Fibroblast of the aortic adventitia (primary cell): ENCODE measurements at places on chromosomes 2 and 18.
A peak's percentile ranks its signal among the peaks of the same experiment; 100 is the strongest.

- DNase-seq, result no peak
Measured at GRCh38 chr2:85409845-85410583, at the start of gene CAPG. CAPG (minus strand) TSS chr2:85410366; CDS start chr2:85402145, 8,221 bp downstream.

- no peak for DNase-seq
Measured at GRCh38 chr2:163011000-163011399, 172.4 kb upstream of the KCNH7 start.

GRCh38 chr2:203330434-203330833, 2.2 kb downstream of the ABI2 start:
- peak; percentile 66 for DNase-seq

DNA sequence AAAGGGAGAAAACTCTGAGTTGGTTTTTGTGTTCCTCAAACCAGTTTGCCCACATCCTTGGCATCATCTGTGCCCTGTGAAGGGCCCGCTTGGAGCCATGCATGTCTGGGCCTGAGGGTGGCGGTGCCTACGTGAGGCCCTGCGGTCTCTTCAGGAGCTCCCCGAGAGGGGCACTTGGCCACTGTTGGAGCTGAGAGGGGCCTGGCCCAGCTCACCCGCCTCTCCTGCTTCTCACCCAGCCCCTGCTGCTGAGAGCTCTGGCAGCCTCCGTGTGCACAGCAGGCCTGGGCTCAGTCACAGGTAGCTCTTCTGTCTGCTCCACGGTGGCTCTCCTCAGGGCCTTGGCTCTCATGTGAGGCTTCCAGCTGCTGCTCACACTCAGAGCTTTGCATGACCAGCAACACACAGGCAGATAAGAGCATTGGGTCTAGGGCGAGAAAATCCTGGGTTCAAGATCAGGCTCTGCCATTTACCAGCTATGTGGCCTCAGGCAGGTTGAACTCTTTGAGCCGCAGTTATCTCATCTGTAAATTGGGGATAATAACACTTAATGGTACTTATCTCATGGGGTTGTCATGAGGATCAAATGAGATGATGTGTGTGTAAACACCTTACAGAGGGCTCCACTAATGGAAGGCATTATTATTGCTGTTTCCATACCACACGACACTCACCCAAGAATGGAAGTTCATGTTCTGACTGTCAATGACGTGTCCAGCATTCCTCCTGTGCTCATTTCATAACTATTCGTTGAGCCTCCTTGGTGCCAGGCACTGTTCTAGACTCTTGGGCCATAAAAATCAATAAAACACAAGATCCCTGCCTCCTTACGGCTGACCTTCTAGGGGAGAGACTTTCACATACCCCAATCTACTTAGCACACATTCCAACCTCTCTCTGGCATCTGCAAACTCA, 41.6 kb upstream of the PLB1 start:
- no peak for DNase-seq

GRCh38 chr18:10228326-10228725, 226.1 kb upstream of the APCDD1 start:
- DNase-seq, result no peak

- no peak for DNase-seq
Measured at GRCh38 chr2:210262036-210262435, 36.8 kb upstream of the ACADL start.

GRCh38 chr2:205948883-205949282, 137.1 kb downstream of the INO80D start:
- DNase-seq, result no peak

- DNase-seq, result no peak
Measured at GRCh38 chr2:144372410-144373080, 147.4 kb downstream of the ZEB2 start.

DNA sequence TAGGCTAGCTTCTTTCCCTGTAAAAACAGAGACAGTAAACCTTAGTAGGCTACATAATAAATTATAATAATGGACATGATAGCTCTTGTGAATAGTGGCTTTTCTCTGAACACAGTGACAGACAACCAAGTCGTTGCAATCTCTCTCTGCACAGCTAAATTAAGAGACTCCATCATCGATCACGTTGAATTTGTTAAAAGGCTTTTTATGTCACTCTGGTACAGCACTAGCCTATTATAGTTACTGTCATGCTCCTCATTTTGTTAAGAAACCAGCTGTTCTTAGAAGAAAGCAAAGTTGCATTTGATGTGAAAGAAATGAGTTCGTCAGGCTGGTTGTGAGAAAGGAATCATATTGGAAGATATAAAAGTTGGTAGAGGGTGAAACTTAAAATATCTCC, 50.3 kb upstream of the ARHGAP28 start:
- DNase-seq, result no peak

DNA sequence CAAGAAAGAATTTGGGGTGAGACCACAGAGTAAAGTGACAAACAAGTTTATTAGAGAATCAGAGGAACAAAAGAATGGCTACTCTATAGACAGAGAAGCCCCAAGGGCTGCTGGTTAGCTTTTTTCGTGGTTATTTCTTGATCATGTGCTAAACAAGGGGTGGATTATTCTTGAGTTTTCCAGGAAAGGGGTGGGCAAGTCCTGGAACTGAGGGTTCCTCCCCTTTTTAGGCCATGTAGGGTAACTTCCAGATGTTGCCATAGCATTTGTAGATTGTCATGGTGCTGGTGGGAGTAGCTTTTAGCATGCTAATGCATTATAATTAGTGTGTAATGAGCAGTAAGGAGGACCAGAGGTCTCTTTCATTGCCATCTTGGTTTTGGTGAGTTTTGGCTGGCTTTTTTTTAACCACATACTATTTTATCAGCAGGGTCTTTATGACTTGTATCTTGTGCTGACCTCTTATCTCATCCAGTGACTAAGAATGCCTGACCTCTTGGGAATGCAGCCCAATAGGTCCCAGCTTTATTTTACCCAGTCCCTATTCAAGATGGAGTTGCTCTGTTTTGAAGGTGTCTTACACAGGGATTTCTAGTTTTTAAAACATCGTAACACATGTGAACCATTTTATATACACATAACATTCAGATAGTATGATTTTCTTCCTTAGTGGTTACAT, 77.8 kb downstream of the MYO1B start:
- no peak for DNase-seq

DNA sequence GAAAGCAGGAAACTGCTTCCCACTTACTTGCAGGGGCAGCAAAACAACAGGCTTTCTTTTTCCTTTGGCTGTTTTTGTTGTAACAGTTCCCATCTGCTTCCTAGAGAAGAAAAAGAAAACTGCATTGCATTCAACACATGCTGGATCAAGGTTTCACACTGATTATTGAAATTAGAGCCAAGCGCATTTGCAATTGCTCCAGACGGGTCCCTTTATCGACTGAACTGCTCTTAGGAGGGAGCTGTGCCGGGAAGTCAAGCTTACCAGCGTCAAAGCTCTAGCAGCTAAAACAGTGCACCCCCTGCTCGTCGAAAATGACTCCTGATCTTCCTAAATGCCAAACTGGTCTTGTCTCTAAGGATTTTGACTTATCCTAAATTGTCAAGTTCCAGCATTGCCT, 164.0 kb upstream of the SESTD1 start:
- DNase-seq, result no peak

DNA sequence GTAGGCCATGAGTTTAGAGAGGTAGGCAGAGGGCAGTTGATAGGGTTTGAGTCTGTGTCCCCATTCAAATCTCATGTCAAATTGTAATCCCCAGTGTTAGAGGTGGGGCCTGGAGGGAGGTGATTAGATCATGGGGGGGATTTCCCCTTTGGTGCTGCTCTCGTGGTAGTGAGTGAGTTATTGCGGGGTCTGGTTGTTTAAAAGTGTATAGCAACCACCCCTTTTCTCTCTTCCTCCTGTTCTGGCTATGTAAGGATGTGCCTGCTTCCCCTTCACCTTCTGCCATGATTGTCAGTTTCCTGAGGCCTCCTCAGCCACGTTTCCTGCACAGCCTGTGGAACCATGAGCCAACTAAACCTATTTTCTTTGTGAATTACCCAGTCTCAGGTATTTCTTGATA, 25.5 kb downstream of the MARCHF4 start:
- DNase-seq, result no peak

DNA sequence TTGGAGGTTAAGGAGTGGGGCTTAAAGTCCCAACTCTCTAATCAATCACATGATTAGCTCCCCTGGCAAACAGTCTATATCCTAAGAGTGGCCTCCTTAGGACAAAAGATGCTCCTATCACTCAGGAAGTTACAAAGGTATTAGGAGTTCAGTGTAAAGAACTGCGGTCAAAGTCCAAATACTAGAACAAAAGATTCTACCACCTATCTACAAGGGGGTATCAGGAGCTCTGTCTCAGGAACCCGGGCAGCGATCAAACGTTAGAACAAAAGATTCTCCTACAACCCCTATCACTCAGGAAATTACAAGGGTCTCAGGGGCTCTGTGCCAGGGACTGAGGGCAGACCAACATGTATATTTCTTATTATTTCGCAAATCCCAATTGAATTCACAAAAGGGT, 58.0 kb downstream of the DTNB start:
- DNase-seq, result no peak

GRCh38 chr18:62437235-62438017, 85.4 kb upstream of the ZCCHC2 start:
- peak; percentile 94 for DNase-seq

GRCh38 chr18:33901894-33902512, 322.7 kb downstream of the NOL4 start:
- DNase-seq, result no peak

- no peak for DNase-seq
Measured at GRCh38 chr2:174612970-174613369, 15.4 kb upstream of the WIPF1 start.

DNA sequence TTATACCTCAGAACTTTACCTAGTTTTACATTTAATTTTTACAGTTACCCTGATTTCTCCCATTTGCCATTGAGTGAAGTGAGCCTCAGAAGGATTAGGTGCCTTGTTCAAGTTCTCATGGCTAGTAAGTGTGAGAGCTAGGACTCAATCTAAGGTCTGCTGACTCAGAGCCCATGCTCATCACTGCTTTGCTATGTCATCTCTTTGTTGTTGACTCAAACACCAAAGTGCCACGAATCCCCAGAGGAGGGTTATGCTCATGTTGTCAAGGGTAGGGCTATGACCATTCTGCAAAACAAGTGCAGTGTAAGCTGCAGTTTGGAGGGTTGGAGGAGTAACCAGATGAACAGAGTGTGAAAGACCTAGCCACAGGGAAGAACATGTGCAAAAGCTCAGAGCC, 185.4 kb upstream of the SKOR2 start:
- no peak for DNase-seq

GRCh38 chr18:13471971-13472628, 253.5 kb downstream of the LDLRAD4 start:
- DNase-seq, result no peak

DNA sequence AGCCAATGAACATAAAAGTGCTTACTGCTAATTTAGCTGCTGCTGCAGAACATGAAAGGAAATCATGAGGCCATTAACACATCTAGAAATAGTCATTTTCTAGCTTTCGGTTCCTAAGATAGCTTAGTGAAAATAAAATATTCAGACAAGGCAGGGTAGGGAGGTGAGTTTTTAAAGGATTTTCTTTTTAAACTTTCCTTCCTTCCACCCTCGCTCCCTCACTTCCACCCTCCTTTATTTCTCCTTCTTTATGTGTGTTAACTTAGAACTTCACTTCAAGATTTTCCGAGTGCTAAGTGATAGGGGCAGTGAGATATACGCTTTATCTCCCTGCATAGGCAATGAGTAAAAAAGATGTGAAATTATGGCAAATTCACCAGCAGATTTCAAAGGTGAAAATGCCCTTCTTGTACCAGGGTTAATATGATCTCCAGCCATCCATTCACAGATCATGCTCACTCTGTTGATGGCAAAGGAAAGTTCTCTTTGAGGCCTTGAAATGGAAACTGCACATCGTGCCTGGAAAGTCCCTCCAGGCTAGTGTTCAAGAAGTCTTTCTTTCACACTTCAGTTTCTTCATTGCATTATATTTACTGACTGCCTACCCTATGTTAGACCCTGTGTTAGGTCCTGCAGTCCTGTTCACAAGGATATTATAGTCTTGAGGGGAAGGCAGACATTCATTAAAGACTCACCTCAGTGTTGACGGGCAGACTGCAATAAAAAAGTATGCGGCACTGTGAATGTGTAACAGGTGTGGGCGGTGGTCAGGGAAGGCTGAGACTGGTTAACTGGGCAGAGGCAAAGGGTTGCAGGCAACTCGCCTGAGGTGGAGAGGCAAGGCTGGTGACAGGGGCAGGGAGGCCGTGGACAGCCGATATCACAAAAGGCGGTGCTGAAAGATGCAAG, 200.8 kb downstream of the PLCL1 start:
- DNase-seq, result no peak

DNA sequence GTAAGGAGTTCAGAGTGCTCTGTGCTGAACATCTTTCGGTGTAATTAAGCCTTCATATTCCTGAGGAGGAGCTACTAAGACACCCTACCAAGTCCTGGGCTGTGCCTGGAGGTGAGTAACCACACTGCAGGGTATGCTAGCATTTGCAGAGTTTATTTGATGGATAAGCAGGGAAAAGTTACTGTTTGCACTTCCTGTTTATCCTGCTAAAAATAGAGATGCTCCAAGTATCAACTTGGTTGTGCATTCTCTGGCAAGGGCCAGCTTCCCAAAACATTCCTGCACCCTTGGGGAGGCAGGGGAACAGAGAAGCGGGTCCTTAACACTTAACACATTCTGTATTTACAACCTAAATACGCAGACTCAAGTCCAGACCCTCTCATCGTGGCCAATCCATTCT, 49.8 kb downstream of the PARD6G start:
- no peak for DNase-seq

DNA sequence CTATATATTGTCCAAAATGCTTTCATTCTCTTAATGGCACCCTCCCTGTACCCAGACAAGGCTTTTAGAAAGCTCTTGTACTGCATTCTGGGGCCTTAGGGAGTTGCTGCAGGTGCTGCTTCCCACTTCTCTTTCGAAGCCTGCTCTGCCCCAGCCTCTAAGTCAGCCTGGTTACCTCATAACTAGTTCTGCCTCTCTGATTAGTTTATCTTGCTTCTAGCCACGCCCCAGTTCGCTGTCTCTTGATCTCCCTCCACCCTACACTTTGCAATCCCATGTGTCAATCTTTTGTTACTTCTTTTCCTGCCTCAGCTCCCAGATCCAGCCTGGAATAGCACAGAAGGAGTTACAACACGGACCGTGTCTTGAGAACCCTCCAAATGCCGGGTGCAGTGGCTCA, 13.8 kb upstream of the NCOA1 start:
- DNase-seq, result no peak

DNA sequence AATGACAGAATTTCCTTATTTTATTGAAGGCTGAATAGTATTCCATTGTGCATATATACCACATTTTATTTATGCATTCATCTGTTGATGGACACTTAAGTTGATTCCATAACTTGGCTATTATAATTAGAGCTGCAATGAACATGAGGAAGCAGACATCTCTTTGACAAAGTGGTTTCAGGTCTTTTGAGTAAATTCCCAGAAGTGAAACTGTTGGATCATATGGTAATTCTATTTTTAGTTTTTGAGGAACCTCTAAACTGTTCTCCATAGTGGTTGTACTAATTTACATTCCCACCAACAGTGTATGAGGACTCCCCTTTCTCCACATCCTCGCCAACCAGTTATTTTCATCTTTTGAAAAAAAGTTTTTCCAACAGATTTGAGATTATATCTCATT, 77.5 kb downstream of the TMEM200C start:
- no peak for DNase-seq

DNA sequence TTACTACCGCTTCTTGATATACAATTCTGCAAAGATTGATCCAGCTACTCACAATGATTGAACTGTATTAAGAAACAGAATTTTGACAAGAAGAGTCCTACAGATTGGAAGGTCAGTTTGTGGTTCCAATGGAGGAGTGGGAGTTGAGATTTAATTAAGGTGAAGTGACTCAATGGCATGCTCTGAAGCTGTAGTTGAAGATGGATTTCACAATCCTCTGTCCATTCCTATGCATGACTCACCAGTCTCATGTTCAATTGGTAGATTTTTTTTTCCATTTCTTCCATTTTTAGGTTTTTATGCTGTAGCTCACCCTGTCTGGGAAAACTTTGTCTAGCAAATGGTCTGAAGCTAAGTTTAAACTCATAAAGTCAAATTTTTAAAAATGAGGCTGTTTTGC, 83.3 kb downstream of the DPP4 start:
- DNase-seq, result peak; percentile 92
